GM03348 (cell line): ENCODE measurements at places on chromosomes 5 and 9.
A peak's percentile ranks its signal among the peaks of the same experiment; 100 is the strongest.

DNA sequence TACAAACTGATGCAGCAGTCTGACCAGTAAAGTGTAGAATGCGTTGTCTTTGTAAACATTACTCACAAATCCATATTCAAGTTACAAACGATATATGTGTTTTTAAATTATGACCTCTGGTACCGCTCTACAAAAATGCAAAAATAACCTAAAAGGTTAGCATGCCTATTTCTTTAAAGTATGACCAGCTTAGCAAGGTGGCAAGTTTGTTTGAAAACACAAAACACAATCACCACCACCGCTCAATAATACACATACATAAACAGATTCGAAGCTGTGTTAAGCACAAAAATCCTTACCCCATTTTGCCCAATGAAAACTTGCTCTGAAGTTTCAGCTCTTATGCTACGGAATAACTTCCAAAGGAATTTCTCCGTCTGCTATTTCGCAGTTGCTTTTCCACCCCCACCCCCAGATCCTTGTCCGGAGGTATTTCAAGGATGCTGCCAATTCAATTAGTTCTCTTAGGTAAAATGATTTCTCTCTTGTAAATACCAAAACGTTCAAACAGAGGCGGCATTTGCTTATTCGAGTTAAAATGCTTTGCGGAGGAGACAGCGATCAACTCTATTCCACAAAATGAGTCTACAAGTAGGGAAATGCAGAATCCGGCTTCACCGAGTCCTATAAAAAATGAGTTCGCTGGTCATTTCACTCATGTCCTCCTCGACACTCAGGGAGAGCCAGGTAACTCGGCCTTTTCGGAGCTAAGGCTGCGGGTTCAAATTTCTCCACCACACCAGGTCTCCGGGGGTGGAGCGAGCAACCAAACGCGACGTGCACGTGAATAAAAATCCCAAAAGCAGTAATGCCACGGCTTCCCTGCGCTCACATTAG is 1.2 kb downstream of the HOMER1 start:
- peak; percentile 23 for DNase-seq

DNA sequence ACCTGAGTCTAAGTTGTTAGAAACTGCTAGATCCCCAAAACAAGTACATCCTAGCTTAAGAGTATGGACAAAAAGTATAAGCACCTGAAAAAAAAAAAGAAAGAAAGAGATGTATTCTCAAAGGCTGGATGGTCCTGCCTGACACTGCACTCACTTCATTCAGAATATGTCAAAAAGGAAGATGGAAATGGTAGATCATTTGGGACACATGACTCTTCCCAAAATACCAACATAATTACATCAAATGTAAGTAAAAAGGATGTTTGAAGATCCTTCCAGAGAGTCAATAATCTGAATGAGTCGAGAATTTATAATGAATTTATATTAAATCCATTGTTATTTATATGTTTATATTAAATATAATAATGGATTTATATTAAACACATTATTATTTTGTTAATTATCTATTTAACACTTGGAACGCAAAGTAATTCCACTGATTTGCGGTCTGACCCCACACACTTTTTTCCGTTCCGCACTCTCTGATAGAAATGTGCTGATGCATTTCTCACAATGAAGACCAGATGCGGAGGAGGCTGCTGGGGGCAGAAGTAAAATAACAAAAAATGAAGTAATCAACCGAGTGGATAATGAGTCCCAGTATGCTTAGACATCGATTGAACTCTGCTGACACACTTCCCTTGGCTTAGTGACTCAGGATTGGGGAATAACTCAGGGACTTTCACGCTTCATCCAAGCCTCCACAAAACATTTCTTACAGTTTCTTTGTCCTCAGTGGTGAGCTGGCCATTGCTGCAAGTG is 201.2 kb downstream of the ADAMTS12 start:
- DNase-seq: peak; percentile 83

- no peak for DNase-seq
These were observed 1.8 kb downstream of the GSN start for GRCh38 chr9:121269642-121270254.

- peak; percentile 61 for DNase-seq
These were observed 1.4 kb upstream of the SPTAN1 start for GRCh38 chr9:128550770-128551656.

- DNase-seq: no peak
These were observed 65.9 kb downstream of the SEMA5A start for GRCh38 chr5:9479990-9480389.

DNA sequence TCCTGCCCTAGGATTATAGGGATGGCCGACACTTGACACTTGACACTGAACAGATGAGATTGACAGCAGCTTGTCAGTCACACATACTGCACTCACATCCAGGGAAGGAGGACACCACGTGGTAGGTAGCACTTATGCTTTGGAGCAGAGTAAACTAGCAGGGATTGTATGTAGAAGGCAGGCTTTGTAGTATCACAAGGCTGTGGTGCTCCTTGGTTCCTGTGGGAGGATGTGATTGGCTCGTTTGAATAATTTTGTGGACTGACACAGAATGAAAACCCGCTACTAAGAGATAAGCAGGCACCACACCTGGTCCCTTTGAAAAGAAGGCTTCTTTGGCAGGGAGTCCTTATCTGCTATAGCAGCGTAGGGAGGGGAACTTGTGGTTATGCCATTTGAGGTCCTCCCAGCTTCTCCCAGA is 63.6 kb upstream of the IL12B start:
- DNase-seq: no peak

DNA sequence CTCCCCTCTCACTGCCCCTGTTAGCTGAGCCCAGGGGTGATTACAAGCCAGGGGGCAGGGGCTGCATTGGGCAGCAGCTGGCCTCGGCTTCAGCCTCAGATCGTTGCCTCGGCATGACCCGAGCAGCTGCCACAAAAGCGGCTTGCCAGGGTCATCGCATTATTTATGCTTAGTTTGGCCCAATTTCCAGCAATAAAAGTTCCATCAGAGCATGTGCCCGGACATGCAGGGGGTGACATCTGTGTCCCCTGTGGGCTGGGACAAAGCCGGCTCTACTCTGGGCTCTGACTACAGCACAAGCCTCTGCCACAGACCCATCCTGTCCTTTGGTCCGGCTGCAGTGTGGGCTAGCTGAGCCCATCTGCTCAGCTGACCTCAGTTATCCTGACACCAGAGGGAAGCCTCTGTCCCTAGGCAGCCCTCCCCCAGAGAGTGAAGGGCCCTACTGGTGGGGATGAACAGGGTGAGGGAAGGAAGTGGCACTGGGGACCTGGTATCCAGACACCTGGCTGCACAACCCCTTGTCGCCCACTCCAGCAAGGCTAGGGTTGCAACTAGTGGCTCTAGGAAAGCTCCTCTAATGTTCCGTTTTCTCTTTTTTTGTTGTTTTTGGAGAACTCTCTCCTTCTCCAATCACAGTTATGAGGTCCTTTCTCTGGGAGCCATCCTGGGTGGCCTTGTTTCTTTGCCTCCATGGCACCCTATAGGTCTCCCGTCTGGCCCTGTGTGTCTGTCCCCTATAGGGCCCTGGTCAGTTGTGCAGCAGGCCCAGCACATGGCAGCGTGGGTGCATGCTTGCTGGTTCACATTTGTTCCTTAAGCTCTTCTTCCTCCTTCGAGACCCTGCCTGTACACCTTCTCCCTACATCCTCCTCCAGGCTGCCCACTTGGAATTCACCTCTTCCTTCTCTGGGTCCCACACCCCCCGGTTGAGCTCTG is 13.3 kb upstream of the GADD45G start:
- no peak for DNase-seq

- DNase-seq: no peak
These were observed 369.4 kb downstream of the TMEM161B start for GRCh38 chr5:87899208-87899661.

DNA sequence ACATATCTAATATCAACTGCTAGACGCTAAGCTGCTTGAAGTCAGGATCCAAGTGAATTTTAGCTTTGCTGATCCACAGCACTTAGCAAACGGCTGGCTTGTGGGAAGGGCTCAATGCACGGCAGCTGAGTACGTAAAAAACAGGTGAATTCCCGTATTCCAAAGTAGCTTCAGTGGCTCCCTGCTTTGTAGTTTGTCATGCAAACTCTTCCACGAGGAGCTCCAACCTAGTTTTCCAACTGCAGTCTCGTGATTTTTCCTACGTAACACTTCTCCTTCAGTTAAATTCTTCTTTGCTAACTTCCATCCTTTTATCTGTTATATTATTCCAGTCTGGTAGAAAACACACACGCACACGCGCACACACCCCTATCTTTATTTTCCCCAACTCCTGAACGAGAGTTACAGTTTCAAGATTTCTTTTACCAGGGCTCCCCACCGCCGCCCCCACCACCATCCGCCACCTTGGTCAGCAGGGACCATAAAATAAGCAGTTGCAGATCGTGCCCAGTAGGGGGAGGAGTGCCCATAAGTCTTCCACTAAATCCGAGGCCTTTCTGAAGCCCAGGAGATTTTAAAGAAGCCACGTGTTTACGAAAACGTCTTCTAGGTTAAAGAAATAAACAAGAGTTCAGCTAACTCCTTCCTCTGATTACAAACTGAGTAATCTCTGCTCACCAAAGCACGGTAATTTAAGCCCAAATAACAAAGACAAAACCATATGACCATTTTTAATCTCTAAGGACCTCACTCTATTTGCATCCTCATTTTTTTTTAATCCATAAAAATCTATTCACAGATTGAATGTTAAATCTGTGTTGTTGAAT is 34.8 kb upstream of the TRIO start:
- peak; percentile 71 for DNase-seq
